Endothelial cell of umbilical vein (primary cell): ENCODE measurements at places on chromosomes 5 and 9. TPM values are rescaled to one million over a fixed set of nuclear protein-coding genes. Genes with fewer than 3 reads are reported as not detected.

The CIZ1 gene
- 143 and 150 TPM in 2 replicates for total RNA-seq

GRCh38 chr9:135891027-135891631, 16.2 kb downstream of the CAMSAP1 start:
- no peaks in the 10 kb centered on the region for H3K36me3 ChIP-seq
- no peak for DNase-seq
- no peaks in the 10 kb centered on the region for H3K27me3 ChIP-seq

DNA sequence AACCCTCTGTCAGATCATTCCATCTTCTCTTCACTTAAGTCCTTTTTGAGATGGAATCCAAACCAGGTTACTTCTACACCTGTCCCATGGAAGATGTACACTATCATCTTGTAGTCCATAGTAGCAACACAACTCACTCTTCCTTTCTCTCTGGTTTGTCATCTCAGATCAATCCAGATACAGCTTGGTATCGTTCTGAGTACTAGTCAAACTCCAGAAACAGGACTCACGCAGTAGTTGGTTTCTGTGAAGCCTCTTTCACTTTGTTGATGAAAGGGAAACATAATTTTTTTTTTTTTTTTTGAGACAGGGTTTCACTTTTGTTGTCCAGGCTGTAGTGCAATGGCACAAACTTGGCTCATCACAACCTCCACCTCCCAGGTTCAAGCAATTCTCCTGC, 484.0 kb downstream of the PRDM9 start:
- DNase-seq: no peak
- no peaks in the 10 kb centered on the region for H3K36me3 ChIP-seq
- H3K27ac ChIP-seq: no peak overlapping the region
- H3K4me3 ChIP-seq: no peak overlapping the region

The C6 gene
- not detected in 2 replicates for total RNA-seq

The ARSB gene
- 24.8 and 25.8 TPM in 2 replicates for total RNA-seq

- peaks cover 16% of the 10 kb centered on the region for H3K4me1 ChIP-seq
- no peaks in the 10 kb centered on the region for H3K27me3 ChIP-seq
- no peak overlapping the region for H3K27ac ChIP-seq
- H3K36me3 ChIP-seq: peaks cover 2% of the 10 kb centered on the region
- H3K4me3 ChIP-seq: no peak overlapping the region
These were observed 1.0 kb upstream of the NTMT1 start for GRCh38 chr9:129624947-129625346.

DNA sequence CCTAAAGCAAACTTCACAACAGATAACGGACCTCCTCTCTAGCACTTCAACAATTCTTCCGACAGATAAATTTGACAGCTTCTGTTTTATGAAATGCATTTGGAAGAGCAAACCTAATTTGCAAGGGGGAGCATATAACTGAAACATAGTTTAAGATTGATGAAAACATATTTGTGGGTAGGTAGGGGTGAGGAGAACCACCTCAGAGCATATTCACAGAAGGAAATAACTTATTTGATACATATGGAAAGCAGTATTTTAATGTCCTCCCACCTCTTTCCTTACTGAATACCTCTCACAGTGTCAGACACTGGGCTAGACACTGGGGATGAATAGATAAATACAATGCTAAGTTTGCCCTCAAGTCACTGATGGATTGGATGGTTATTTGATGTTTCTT, 384.8 kb downstream of the MAT2B start:
- H3K36me3 ChIP-seq: no peaks in the 10 kb centered on the region
- no peaks in the 10 kb centered on the region for H3K27me3 ChIP-seq
- H3K4me1 ChIP-seq: peaks cover 14% of the 10 kb centered on the region
- no peak for DNase-seq

The TXNDC8 gene
- not detected in 2 replicates for total RNA-seq

The TAF11L5 gene
- not detected in 2 replicates for total RNA-seq

GRCh38 chr5:95375591-95375990, 15.6 kb upstream of the FAM81B start:
- H3K27me3 ChIP-seq: peaks cover 5% of the 10 kb centered on the region
- no peak for DNase-seq
- no peak overlapping the region for H3K4me3 ChIP-seq
- no peaks in the 10 kb centered on the region for H3K36me3 ChIP-seq
- no peak overlapping the region for H3K27ac ChIP-seq

- no peaks in the 10 kb centered on the region for H3K4me1 ChIP-seq
- peaks cover 11% of the 10 kb centered on the region for H3K27me3 ChIP-seq
- DNase-seq: no peak
- H3K27ac ChIP-seq: no peak overlapping the region
These were observed 148.6 kb upstream of the PITX1 start for GRCh38 chr5:135182675-135183074.

The ASTN2 gene
- 1.6 and 1.9 TPM in 2 replicates for total RNA-seq

GRCh38 chr5:5017827-5018577, 122.1 kb upstream of the ADAMTS16 start:
- H3K36me3 ChIP-seq: no peaks in the 10 kb centered on the region
- no peaks in the 10 kb centered on the region for H3K27me3 ChIP-seq
- DNase-seq: no peak
- H3K4me3 ChIP-seq: no peak overlapping the region

The LTC4S gene
- 0.88 and 0.95 TPM in 2 replicates for total RNA-seq

The TRIM41 gene
- total RNA-seq: 17.3 and 19.9 TPM in 2 replicates

The MOB3B gene
- not detected in 2 replicates for total RNA-seq

DNA sequence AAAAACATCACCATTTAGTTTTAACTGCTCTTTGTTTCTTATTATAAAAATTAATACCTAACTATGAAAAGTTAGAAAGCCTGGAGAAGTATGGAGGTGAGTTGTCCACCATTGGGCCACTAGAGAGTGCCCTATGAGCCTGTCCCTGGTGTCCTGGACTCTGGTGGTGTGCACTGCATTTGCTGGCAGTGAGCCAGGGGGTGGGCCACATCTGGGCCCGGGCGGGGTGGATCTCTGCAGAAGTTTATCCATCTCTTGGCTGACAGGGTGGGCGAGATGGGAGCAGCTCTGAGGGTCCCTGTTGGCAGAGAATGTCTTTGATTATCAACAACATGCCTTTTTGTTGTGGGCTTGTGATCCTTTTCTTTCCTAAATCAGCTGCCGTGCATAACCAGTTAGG, 8.2 kb downstream of the TENT4A start:
- DNase-seq: no peak
- peaks cover 2% of the 10 kb centered on the region for H3K36me3 ChIP-seq
- no peak overlapping the region for H3K27ac ChIP-seq

The ZNF454 gene
- total RNA-seq: 0.55 TPM in 1 of 2 replicates, not detected in the other

GRCh38 chr5:54717459-54717858, 199.9 kb downstream of the SNX18 start:
- H3K4me3 ChIP-seq: no peak overlapping the region
- no peaks in the 10 kb centered on the region for H3K27me3 ChIP-seq
- H3K36me3 ChIP-seq: no peaks in the 10 kb centered on the region
- no peaks in the 10 kb centered on the region for H3K4me1 ChIP-seq
- DNase-seq: no peak

- H3K36me3 ChIP-seq: peaks cover 11% of the 10 kb centered on the region
- no peaks in the 10 kb centered on the region for H3K27me3 ChIP-seq
- H3K4me1 ChIP-seq: no peaks in the 10 kb centered on the region
- no peak for DNase-seq
- H3K4me3 ChIP-seq: no peak overlapping the region
- H3K27ac ChIP-seq: no peak overlapping the region
These were observed 9.1 kb downstream of the ZDHHC12 start for GRCh38 chr9:128714586-128715435.

The CLIC3 gene
- total RNA-seq: not detected in 2 replicates

DNA sequence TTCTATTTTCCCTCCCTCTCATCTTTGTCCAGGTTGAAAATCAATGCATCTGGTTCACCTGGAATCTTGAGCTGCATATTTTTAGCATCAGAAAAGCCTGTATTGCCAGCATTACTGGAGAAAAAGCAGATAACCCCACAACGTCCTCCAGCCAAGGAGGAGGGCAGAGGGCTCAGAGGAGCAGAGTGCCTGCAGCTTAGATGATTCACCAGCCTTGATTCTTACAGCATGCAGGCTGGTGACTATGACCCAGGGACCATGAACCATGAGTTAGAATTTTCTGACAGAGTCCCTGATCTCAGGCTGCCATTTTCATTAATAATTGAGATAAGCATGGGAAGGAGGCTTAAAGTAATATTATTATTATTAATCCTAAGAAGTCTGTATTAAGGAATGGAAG, 278.2 kb downstream of the BRINP1 start:
- no peaks in the 10 kb centered on the region for H3K4me1 ChIP-seq
- no peak for DNase-seq
- no peak overlapping the region for H3K4me3 ChIP-seq
- no peaks in the 10 kb centered on the region for H3K36me3 ChIP-seq
- H3K27ac ChIP-seq: no peak overlapping the region

DNA sequence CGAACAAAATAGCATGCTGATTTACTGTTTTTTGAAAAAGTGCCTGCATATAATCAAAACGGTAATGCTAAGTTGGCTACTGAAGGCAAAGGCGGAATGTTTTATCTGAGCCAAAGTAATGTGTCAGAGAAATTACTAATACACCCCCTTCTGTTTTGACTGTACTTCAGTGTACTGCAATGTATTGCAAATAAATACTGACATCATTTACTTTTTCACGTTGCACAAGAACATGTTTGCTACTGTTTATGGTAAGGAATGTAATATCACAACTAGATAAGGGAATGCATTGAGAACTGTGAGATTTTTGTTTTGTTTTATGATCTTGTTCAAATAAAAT, 813 bp upstream of the AGTPBP1 start:
- DNase-seq: no peak
- peak overlapping the region; percentile 89 for H3K4me3 ChIP-seq
- peaks cover 15% of the 10 kb centered on the region for H3K4me1 ChIP-seq
- no peaks in the 10 kb centered on the region for H3K36me3 ChIP-seq
- peaks cover 11% of the 10 kb centered on the region for H3K27me3 ChIP-seq

GRCh38 chr9:129281506-129282145, 103.6 kb upstream of the IER5L start:
- no peak overlapping the region for H3K27ac ChIP-seq
- no peaks in the 10 kb centered on the region for H3K4me1 ChIP-seq
- H3K27me3 ChIP-seq: no peaks in the 10 kb centered on the region
- no peak for DNase-seq
- H3K36me3 ChIP-seq: no peaks in the 10 kb centered on the region

- no peaks in the 10 kb centered on the region for H3K27me3 ChIP-seq
- H3K36me3 ChIP-seq: no peaks in the 10 kb centered on the region
- H3K27ac ChIP-seq: no peak overlapping the region
- H3K4me3 ChIP-seq: no peak overlapping the region
- DNase-seq: no peak
- no peaks in the 10 kb centered on the region for H3K4me1 ChIP-seq
These were observed 408.3 kb downstream of the ENC1 start for GRCh38 chr5:74232276-74232675.

The PFN3 gene
- not detected in 2 replicates for total RNA-seq

The NR2F1 gene
- 21.5 and 23.9 TPM in 2 replicates for total RNA-seq

The STPG3 gene
- total RNA-seq: not detected in 2 replicates

- H3K27me3 ChIP-seq: no peaks in the 10 kb centered on the region
- no peaks in the 10 kb centered on the region for H3K4me1 ChIP-seq
- no peak overlapping the region for H3K27ac ChIP-seq
These were observed 38.4 kb downstream of the SNAPC3 start for GRCh38 chr9:15461056-15461455.

- peak overlapping the region; percentile 15 for H3K27ac ChIP-seq
- H3K27me3 ChIP-seq: no peaks in the 10 kb centered on the region
- DNase-seq: peak; percentile 85
These were observed 122.9 kb upstream of the DAB2 start for GRCh38 chr5:39547553-39548154.

DNA sequence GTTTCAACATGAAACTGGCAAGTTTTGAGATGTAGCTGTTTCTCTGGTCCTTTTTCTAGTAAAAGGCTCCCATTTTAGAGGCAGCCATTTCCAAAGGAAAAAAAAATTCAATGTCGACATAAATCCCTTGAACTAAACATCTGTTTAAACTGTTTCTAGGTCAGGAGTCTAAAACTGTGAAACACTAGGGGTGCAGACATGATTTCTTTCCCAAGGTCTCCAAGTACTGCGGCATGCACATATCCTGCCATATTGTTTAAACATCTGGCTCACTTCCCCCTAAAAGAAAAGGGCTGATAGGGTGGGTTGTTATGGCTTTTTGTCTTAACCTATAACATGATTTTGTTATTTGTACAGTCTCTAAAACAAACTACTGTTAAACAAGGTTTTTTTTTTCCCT, 51.1 kb downstream of the NFIB start:
- H3K4me1 ChIP-seq: no peaks in the 10 kb centered on the region
- no peak overlapping the region for H3K4me3 ChIP-seq
- H3K36me3 ChIP-seq: peaks cover 7% of the 10 kb centered on the region
- H3K27me3 ChIP-seq: no peaks in the 10 kb centered on the region
- no peak for DNase-seq

DNA sequence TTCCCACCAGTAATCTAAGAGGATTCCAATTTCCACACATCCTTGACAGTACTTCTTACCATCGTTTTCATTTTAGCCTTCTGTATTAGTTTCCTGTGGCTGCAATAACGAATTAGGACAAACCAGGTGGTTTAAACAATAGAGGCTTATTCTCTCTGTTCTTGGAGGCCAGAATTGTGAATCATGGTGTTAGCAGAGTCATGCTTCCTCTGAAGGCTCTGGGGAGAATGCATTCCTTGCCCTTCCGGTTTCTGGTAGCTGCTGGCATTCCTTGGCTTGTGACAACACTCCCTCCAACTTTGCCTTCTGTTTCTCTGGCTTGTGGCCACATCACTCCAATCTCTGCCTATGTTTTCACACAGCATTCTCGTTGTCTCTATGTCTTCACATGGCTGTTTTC, 23.5 kb downstream of the RIGI start:
- H3K27me3 ChIP-seq: no peaks in the 10 kb centered on the region
- H3K36me3 ChIP-seq: no peaks in the 10 kb centered on the region

DNA sequence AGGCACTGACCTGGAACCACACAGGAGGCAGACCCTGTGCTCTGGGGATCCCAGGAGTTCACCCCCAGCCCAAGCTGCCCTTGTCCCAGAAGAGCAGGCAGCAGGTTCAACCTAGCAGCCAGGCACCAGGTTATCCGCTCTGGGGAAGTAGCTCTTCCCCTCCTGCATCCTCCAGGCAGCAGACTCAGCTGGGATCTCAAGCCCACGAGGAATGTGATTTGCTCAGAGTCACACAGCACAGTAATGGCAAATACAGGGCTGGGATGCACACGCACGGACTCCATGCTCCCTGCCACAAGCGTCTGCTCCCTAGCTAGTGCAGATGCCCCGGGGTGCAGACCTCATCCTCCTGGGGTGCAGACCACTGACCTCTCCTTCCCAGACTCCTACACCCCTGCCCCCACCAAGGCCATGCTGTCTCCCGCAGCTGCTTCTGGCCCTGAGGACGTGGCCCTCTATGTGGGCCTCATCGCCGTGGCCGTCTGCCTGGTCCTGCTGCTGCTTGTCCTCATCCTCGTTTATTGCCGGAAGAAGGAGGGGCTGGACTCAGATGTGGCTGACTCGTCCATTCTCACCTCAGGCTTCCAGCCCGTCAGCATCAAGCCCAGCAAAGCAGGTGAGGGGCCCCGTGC, 25.5 kb downstream of the HK3 start:
- no peak overlapping the region for H3K27ac ChIP-seq
- no peaks in the 10 kb centered on the region for H3K4me1 ChIP-seq
- H3K4me3 ChIP-seq: no peak overlapping the region
- H3K36me3 ChIP-seq: no peaks in the 10 kb centered on the region
- DNase-seq: no peak
- H3K27me3 ChIP-seq: no peaks in the 10 kb centered on the region
